PC-9 (cell line): ENCODE measurements at places on chromosomes 5 and 9. TPM values are rescaled to one million over a fixed set of nuclear protein-coding genes. Genes with fewer than 3 reads are reported as not detected.

PLAC8L1 gene
- not detected in 2 replicates for total RNA-seq

DNA sequence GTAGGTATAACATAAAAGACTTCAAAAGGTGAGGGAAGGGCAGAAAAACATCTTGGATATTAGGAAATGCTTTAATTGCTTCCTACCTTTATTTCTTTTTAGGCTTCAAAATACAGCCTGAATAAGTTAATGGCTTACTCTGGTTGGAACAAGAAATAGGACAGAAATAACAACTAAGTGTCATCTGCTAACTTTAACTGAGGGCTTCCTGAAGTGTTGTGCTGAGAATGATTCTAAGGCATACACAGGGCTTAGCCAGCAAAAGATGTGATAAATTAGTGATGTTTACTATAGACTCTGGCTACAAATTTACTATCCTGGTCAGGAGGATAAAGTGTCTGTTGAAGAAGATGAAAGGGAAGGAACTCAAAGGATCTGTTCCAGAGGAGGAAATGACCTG is 34.2 kb downstream of the ABHD17B start:
- no peak for DNase-seq

DNA sequence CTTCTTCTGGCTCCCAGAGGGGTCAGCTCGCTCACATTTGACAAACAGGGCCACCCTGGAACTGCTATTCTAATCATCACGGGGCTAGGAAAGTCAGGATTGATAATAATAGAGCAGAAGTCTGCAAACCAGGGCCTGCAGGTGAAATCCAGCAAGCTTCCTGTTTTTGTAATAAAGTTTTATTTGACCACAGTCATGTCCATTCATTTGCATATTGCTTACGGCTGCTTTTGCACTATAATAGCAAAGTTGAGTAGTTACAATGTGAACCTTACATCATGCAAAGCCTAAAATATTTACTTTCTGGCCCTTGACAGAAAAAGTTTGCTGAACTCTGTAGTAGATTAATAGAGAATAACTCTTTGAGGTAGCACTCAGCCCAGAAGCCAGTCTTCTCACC is 63.2 kb upstream of the CTXN3 start:
- no peak for DNase-seq

CCL27 gene
- 0.44 and 0.98 TPM in 2 replicates for total RNA-seq

DNA sequence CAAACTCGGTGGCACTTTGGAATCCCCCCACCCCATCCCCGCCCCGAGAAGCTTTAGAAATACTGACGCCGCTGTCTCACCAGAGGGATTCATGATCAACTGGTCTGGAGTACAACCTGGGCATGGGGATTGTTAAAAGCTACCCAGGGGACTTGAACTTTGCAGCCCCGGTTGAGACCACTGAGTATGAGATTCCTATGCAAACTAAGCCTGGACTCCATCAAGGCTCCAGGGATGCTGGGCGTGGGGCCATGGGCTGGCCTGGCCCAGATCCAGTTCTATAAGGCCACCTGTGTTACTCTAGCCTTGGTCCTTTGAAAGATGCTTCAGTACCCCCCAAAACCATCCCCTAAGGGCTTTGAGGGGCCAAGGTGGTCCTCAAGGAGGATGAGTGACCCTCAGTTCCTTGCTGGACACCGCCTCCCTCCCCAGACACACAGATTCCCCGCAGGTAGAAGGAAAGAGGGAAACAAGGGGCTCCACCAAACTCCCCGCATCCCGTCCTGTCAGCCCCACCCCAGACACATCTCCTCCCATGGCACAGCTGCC is 68.5 kb downstream of the MRPL36 start:
- no peak for DNase-seq
